Activated CD8-positive, alpha-beta memory T cell treated with anti-CD3 and anti-CD28 coated beads for 4 hours (primary cell): ENCODE measurements at places on chromosomes 5 and 9.

- DNase-seq, result no peak
Observed at GRCh38 chr5:60576425-60576824, 123.5 kb downstream of the DEPDC1B start.

- no peak for DNase-seq
Observed at GRCh38 chr5:139212486-139212885, 14.3 kb upstream of the SIL1 start.

DNA sequence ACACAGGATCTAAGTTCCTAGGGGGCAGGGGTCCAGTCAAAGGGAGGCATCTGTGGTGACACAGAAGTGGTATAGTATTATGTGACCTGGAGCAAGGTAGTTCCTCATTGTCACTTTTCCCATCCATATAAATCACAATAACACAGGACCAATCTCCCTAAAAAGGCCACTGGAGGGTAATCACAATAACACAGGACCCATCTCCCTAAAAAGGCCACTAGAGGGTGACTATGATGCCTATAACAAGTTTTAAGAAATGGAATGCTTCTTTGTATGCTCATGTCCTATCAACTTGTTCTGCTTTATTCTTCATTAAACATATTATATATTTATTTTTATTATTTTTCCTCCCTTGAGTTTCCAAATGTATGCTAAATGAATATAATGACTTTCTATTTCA is 254.6 kb downstream of the ASTN2 start:
- DNase-seq, result no peak

DNA sequence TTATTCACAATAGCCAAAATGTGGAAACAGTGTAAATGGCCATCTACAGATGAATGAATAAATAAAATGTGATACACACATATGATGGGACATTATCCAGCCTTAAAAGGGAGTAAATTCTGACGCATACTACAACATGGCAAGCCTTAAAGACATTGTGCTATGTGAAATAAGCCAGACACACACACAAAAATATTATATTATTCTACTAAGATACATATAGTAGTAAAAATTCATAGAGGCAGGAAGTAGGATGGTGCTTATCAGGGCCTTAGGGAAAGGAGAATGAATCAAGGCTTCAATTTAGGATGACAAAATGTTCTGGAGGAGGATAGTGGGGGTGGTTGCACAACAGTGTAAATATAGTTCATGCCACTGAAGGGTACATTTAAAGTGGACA is 346.7 kb upstream of the SMARCA2 start:
- DNase-seq, result no peak

- no peak for DNase-seq
Observed at GRCh38 chr9:119963798-119964372, 594.6 kb upstream of the BRINP1 start.
